ENCODE measurements at places on chromosomes 2 and 18. TPM values are rescaled to one million over a fixed set of nuclear protein-coding genes. Genes with fewer than 3 reads are reported as not detected.

LDLRAD4 gene
- 20.8 TPM for total RNA-seq

ABCB6 gene
- 28.7 TPM for total RNA-seq

DYNAP gene
- total RNA-seq, result not detected

PLEKHH2 gene
- 15.3 TPM for total RNA-seq

M1AP gene
- total RNA-seq, result 0.18 TPM

CCDC74A gene
- total RNA-seq, result 2.5 TPM

SEC11C gene
- 10.8 TPM for total RNA-seq

CXCR4 gene
- total RNA-seq, result 23.1 TPM

CAVIN2 gene
- 34.9 TPM for total RNA-seq

TACR1 gene
- total RNA-seq, result 0.18 TPM

BCL2 gene
- total RNA-seq, result 19.8 TPM

DSG1 gene
- total RNA-seq, result not detected

CCL20 gene
- total RNA-seq, result 0.27 TPM

ACTG2 gene
- total RNA-seq, result 1.3 TPM

RAB27B gene
- 0.80 TPM for total RNA-seq

Measured in muscle of leg (tissue), 16 donors.